ENCODE measurements at places on chromosomes 16 and 17.
A peak's percentile ranks its signal among the peaks of the same experiment; 100 is the strongest.

GRCh38 chr17:5031365-5032082 lies 3.7 kb downstream of the SLC52A1 start:
- peak; percentile 77 for DNase-seq

- no peak for DNase-seq
Measured at GRCh38 chr16:25079637-25080378, 31.7 kb upstream of the LCMT1 start.

- DNase-seq = no peak
Measured at GRCh38 chr17:17034496-17035075, 7.7 kb upstream of the MPRIP start.

GRCh38 chr16:27972500-27972899 lies 91.0 kb downstream of the GSG1L start:
- DNase-seq = peak; percentile 19

- DNase-seq = no peak
Measured at GRCh38 chr17:77245162-77245926, 104.6 kb downstream of the SEC14L1 start.

DNA sequence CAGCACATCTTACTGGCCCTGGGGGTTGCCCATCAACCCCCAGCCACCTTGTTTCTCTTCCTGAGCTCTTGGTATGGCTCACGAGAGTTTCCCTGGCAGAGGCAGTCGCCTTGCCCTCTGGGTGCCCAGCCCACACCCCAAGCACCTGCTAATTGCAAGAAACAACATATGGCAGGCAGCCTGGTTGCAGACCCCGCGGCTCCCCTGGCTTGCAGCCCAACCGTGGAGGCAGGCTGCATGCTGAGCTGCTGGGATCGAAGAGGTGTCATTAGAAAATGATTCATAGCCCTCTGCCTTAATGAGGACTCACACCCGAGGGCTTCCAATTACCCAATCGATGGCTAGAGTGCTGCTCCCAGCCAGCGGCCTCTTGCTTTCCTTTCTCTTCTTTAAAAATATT lies 115.7 kb downstream of the TMEM114 start:
- no peak for DNase-seq

DNA sequence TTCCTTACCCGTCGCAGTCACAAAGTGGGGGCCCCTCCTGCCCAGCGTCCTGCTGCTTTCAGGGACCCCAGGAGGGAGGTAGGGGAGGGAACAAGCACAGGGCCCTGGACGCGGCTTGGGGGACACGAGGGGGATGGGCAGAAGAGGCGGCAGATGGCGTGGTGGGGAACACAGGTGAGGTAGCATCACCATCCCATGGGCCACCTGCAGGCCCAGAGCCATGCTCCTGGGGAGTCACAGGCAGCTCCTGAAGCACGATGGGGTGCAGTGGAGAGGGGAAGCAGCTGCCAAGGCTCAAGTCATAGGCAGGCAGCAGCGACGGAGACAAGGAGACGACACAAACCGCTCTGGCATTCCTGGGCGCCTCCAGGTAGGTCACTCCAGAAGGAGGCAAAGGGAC lies 10.8 kb downstream of the UNKL start:
- DNase-seq = no peak

DNA sequence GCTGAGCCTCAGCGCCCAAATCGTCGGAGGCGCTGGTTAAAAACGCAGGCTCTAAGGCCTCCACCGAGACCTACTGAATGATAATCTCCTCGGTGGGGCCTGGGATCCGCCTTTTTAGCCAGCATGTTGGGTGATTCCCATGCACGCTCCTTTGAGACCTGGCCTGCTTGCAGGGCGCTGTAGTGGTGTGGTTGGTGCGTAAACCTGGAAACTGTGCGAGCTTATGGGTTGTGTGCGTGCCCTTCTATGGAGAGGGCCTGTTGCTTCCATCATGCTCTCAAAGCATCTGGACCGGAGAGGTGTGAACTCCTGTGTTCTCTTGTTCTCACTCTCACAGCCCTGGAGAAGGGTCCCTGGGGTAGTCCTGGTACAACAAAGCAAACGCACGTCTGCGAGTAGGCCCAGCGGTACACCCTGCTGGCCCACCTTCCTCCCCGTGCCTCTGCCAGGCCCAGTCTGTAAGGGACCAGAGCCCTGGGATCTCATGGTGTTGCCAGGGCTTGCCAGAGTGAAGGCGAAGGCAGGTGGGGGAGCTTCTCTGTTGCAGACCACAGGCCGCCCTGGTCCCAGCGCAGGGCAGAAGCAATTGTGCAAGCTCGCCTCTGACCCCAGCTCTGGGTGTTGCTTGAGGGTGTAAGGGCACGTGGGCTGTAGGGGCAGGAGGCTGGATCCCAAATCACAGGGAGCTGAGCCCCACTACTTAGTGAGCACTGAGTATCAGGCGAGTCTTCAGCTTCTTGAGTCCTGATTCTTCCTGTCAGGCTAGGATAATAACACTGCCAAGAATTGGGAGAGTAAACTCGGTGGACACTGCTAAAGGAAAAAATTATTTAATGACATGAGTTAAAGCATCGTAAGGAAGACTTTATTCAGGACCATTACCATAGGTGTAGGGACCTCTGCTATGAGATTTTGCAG lies 879 bp upstream of the LRRC75A start:
- no peak for DNase-seq

DNA sequence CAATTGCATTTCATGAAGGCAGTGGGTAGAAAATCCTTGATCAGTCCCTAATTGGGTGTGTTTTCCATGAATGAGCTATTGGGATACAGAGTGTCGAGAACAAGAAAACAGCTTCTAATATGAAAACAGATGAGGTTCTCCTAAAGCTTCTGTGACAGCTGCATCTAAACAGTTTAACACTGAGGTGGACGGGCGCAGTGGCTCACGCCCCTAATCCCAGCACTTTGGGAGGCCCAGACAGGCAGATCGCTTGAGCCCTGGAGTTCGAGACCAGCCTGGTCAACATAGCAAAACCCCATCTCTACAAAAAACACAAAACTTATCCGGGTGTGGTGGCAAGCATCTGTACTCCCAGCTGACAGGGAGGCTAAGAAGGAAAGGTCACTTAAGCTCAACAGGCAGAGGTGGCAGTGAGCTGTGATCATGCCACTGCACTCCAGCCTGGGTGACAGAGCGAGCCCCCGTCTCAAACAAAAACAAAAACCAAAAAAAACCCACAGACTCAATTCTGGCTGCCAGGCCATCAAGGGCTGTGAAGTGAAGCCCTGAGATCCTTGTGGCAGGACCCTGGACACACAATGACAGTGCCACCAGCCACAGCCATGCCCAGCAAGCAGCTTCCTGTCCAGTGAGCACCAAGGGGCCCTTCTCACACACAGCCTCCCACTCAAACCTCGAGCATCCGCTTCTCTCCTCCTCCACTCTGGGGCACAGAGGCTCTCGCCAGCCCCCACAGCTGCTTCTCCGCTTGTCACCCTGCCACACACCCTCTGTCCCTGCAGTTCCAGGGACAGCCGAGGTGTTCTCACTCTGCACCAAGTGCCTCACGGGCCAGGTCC lies 44.0 kb downstream of the ANKRD11 start:
- no peak for DNase-seq

DNA sequence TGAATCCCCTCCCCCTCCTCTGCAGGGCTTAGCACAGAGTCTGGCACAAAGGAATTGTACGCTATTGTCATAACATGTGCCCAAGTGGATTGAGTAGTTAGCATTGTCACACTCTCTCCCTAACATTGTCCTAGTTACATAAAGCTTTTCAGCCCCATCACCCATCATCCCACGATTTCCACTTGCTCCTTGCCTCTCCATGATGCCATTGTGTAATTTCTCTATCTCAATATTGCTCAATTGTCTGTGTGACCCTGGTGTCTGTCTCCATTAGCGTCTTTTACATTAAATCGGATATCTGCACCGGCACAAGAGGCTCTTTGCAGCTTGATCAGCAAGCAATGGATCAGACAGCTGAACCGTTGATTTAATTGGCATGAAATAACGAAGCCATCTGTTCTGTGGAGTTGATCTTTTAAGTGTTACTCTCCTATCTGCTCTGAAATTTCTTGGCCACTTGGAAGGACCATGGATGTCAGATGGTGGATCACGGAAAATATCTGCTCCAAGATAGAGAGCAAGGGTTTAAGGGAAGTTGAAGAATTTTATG lies 77.0 kb upstream of the HS3ST4 start:
- no peak for DNase-seq

- DNase-seq = no peak
Measured at GRCh38 chr17:27609611-27610303, 21.2 kb upstream of the LGALS9 start.

- DNase-seq = no peak
Measured at GRCh38 chr17:78016852-78017251, 58.3 kb downstream of the TNRC6C start.

GRCh38 chr17:75557852-75558665 lies 29.5 kb upstream of the MYO15B start:
- DNase-seq = no peak

Data from activated effector memory CD4-positive, alpha-beta T cell treated with Interleukin-2 at 50 U/mL for 16 hours (primary cell).